Omental fat pad (tissue), 4 donors: ENCODE measurements at places on chromosomes 16 and 17. TPM values are rescaled to one million over a fixed set of nuclear protein-coding genes. Genes with fewer than 3 reads are reported as not detected.

VKORC1 gene
- 106 TPM for total RNA-seq

HASPIN gene
- total RNA-seq = 0.19 TPM

NPIPA5 gene
- 12.1 TPM for total RNA-seq

TMC5 gene
- total RNA-seq = 0.47 TPM

KCNH6 gene
- not detected for total RNA-seq

CSH1 gene
- total RNA-seq = not detected

C16orf92 gene
- not detected for total RNA-seq

KRTAP4-12 gene
- not detected for total RNA-seq

ZNF652 gene
- total RNA-seq = 22.9 TPM

CLEC18B gene
- total RNA-seq = 0.65 TPM

RANBP10 gene
- total RNA-seq = 7.5 TPM

MYH1 gene
- 0.96 TPM for total RNA-seq

KRT20 gene
- not detected for total RNA-seq

SLFN12L gene
- total RNA-seq = 2.3 TPM

CCL7 gene
- total RNA-seq = not detected

NPIPB13 gene
- total RNA-seq = 7.1 TPM
